ENCODE measurements at places on chromosomes 12 and 14.
A peak's percentile ranks its signal among the peaks of the same experiment; 100 is the strongest.

GRCh38 chr14:33793398-33794110 lies 157.3 kb downstream of the EGLN3 start:
- DNase-seq, result no peak

DNA sequence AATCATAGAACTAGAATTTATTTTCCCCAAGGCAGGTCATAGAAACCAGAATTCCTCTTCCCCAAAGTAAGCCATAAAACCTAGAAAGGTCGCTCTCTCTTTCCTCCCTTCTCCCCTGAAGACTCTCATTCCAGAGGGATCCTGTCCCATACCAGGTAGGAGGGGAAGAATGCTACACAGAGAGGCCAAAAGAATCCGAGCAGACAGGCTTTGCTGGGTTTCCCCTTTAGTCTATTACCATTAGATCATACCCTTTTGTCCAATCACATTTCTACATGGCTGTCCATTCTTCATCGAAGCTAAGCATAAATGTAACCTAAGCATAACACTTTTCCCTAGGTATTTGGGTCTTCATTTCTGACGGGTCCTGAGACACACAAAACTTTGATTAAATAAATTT lies 204.5 kb downstream of the SPTSSA start:
- DNase-seq, result no peak

DNA sequence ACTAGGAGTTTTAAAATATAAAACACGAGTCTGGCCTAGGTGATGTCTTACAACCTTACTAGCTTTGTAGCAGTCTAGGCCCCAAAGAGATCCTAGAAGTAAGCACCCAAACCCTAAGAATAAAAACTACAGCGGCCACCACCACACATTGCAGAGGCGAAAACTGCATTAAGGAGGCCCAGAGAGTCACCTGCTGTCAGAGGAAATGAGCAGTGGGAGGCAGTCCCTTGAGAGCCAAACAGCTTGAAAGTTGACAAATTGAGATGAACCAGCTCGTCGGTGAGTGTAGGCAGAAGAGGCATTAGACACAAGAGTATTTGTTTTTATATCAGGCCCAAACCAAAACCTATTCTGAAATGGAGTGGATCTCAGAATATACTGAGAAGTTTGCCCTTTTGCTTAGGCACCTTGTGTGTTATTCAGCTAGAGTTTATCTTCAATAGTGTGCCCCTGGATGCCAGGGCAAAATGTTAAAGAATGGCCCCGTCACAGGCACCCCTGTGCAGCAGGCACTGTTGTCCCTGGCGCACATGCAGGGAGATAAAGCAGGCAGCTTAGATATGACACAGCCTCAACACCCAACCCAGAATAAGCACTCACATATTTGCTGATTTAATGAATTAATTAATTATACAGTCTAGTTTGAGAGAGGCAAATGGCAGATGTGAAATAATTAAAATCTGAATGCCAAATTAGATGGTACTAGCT lies 56.7 kb downstream of the TTC7B start:
- DNase-seq, result peak; percentile 36

GRCh38 chr12:26150736-26151450 lies 26.1 kb upstream of the BHLHE41 start:
- no peak for DNase-seq

- DNase-seq, result no peak
Measured at GRCh38 chr12:104534162-104534856, 77.6 kb downstream of the CHST11 start.

- DNase-seq, result no peak
Measured at GRCh38 chr14:89015016-89015415, 190.6 kb downstream of the TTC8 start.

DNA sequence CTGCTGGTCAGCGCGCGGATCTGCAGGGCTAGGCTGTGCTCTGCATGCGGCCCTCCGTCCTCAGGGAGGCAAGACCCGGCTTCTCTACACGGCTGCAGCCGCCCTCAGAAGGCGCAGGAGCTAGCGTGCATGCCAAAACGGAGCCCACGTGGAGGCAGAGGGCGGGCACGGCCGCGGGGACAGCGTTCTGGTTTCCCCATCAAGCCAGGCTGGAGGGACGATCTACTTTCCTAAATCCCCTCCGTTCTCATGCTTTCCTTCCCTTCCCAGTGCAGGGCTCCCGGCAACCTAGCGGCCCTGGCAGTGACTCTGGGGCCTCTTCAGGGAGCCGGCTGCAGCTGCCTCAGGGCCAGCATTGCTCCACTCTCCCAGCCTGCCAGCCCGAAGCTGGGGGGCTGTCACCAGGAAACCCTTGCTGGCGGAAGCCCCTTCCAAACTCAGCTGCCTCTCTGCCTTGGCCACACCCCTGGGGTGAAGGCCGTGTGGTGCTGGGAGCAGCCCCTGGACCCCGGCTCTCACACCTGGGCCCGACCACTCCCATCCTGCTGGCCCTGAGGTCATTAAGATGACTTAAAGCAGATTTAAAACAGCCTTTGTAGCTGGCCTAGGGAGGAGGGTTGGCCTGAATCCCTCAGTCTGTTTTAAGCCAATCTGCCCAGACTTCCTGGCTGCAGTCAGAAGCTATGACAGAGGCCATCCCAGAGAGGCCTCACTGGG lies 9.2 kb upstream of the GOLGA3 start:
- DNase-seq, result no peak

GRCh38 chr12:74794522-74794921 lies 256.9 kb downstream of the ATXN7L3B start:
- DNase-seq, result no peak

DNA sequence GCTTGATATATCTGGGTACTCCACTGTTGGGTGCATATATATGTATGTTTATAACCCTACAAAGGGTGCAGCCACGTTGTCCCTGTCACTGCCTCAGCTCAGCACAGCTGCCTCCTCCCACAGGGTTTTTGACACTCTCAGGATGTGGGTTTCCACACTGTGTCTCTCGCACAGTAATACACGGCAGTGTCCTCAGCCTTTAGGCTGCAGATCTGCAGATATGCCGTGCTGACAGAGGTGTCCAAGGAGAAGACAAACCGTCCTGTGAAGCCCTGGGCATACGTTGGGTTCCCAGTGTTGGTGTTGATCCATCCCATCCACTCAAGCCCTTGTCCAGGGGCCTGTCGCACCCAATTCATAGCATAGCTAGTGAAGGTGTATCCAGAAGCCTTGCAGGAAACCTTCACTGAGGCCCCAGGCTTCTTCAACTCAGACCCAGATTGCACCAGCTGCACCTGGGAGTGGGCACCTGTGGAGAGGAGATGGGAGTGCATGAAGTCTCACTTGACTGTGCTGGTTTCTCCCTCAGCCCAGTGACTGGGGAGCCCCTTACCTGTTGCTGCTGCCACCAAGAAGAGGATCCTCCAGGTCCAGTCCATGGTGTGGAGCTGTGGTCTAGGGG lies 498.7 kb downstream of the TMEM121 start:
- no peak for DNase-seq

DNA sequence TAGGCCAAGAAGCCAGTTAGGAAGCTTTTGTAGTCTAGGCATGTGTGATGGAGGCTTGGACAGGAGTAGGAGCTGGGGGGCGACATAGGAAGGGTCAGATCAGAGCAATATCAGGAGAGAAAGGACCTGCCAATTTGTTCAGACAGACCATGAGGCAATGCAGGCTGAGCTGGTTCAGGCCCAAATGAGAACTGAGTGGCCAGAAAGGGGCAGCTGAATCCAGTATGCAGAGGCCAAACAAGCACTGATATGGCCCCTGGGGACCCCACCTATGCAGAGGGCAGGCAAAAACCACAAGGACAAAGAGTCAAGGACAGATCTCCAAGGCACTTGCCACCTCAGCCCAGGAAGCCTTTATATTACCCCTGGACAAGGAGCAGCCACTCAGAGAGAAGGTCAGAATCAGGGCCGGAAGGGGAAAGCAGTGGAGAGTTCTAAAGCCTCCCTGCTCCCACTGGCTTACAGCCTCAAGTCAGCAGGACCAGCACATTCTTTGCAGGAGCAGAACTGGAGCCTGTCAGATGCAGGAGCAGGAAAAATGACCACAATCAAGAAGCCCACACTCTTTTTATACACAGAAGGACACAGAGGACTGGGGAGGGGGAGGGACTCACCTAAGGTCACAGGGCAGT lies 37.2 kb downstream of the CLMN start:
- no peak for DNase-seq

GRCh38 chr12:27304856-27305255 lies 27.8 kb upstream of the BMAL2 start:
- no peak for DNase-seq

DNA sequence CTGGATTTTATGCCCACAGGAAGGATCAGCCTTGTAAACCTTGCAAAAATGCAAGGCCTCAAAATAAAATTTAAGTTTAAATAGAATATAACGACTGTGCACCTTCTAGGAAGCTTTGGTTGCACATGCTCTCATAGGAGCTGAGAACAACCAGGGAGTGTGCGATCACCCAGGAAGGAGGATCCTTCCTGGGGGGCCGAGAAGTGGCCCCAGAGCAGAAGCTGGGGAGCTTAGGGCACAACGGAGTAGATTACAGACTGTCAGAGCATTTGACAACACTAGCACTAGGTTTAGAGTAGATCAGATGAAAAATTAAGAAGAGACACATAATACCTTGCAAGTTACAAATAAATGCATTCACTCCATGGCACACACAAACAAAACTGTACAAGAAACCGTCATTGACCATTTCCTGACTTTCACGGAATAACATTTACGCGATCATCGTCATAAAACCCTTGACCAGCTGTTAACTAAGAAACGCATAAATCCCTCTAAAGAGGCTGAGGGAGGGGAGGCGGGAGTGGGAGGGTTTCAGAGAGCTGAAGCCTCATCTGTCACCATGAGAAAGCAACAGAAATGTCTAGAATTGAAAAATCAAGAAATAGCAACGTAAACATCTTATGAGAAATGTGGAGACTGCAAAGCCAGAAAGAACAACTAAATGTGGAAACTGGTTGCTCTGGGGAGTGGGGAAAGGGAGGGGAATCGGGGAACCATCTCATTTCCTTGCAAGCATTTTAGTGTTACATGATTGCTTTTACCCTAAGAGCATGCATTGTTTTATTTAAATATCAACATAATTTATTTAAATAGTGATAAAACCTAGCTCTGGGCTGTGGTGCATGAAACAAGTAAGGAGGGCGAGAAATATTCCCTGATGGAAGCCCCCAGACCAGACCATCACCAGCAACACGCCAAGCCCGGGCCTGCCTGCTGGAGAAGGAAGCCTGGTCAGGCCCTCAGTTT lies 13.1 kb upstream of the CCDC85C start:
- no peak for DNase-seq

- DNase-seq, result no peak
Measured at GRCh38 chr12:79086541-79087296, 222.1 kb downstream of the SYT1 start.

- DNase-seq, result no peak
Measured at GRCh38 chr12:95976416-95976832, 19.7 kb downstream of the HAL start.

DNA sequence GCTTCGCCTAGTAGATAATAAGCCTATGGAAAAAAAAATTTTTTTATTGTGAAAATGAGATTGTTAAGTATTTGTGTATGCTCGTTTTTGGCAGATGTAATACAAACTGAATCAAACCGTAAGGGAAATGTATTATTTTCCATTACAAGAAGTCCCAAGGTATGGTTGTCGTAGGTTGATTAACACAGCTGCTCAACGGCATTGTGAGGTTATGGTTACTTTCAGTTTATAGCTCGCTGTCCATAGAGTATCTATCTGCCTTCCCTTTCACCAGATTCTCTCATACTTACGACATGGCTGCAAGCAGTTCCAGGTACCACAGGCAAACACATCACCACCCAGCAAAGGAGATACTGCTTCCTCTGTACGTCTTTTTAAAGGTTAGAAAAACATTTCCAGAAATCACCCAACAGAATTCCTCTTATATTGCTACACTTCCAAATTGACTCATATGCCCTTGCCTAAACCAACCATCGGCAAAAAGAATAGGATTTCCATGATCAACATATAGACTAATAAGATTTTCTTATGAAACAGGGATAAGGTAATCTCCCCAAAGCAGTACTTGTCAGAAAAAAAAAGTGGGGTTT lies 338.6 kb downstream of the SYT1 start:
- no peak for DNase-seq

DNA sequence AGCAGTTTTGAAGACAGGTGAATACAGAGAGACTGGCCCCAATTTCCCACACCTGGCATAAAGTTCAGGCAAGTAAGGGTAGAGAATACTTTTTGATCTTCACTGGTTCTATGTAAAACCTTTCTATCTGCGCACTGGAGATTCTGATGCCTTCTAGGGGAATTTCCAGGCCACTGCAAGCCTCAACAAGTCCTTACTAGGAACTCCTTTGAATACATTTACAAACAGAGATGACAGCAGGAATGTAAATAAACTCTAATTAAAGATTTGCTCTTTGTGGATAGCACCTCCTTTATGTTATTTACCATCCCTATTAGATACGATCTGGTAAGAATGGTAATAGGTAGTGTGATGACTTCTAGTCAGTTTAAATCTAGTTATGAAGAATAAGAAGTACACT lies 69.2 kb downstream of the NTN4 start:
- no peak for DNase-seq

DNA sequence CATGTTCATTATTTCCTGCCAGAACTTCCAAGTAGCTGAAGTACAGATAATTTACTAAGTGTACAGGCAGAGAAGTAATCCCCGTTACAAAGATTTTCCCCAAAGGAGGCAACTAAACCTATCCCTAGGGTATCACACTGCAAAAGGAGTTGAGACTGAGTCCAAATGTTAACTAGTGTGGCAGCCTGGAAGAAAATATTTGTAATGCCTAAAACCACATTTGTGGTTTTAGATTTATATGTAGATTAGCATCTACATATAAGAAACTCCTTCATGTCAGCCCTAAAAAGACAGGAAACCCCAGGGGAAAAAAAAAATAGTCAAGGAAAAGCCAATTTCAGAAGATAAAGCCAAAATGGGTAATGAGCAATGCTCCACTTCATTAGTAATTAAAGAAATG lies 1.4 kb upstream of the RNASE12 start:
- no peak for DNase-seq

DNA sequence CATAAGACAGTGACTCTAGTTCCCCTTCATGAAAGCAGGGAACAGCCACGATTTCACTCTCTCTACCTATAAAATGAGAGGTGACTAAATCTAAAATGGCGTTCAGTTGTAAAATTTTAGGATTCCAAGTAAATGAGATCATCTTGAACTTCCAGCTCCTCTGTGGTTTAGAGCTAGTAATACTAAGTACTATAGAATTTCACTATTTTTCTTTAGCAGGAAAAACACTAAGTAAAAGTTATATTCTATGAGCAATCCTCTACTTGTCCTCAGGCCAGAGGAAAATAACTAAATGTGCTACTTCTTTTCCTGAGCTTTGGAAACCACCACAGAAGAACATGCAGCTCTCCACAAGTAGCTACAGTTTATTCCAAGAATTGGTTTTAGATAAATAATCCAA lies 55.6 kb downstream of the NIN start:
- no peak for DNase-seq

- no peak for DNase-seq
Measured at GRCh38 chr14:35133542-35134328, 11.4 kb downstream of the PRORP start.

GRCh38 chr12:126811391-126811790 lies 1455.6 kb upstream of the TMEM132C start:
- no peak for DNase-seq

- no peak for DNase-seq
Measured at GRCh38 chr12:119072440-119072839, 91.1 kb downstream of the SRRM4 start.
